ENCODE measurements at places on chromosomes 7 and 10.

- DNase-seq: no peak
Observed at GRCh38 chr10:60427709-60428386, 38.2 kb upstream of the ANK3 start.

DNA sequence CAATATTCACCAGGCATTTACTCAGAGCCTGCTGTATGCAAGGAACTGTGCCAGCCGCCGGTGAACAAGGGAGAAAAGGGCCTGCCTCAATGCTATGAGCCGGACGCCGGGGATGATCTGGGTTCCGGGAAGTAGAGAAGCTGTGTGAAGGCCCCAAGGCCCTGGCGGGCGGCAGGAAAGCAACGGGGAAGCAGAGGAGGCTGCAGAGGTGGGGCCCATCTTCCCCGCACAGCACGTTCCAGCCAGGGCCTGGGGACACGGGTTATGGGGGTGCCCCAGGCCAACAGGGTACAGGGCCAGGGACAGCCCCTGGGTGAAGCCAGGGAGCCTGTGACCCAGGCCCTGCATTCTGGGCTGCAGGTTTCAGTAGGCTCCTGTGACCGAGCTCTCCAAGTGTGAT, 179.3 kb downstream of the MAD1L1 start:
- no peak for DNase-seq

- DNase-seq: no peak
Observed at GRCh38 chr7:106419455-106420182, 134.8 kb upstream of the NAMPT start.

GRCh38 chr10:36324831-36325230, 682.7 kb upstream of the FZD8 start:
- DNase-seq: no peak

GRCh38 chr10:122463466-122464249, 2.3 kb downstream of the HTRA1 start:
- no peak for DNase-seq

DNA sequence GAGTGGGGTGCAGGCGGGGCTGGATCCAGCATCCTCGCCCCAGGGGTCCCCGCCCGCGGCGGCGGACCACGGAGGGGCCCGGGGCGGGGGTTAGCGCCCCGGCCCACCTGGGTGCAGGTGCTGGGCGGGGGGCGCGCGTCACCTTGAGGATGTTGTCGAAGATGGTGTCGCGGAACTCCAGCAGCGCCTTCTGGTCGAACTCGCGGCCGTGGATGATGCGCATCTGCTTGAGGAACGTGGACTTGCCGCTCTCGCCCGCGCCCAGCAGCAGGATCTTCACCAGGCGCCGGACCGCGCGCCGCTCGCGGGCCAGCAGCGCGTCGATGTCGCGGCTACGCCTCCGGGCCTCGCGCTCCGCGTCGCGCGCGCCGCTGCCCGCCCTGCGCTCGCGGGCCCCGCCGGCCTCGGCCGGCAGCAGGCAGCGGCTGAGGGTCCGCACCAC, 376 bp downstream of the GNA12 start:
- no peak for DNase-seq

DNA sequence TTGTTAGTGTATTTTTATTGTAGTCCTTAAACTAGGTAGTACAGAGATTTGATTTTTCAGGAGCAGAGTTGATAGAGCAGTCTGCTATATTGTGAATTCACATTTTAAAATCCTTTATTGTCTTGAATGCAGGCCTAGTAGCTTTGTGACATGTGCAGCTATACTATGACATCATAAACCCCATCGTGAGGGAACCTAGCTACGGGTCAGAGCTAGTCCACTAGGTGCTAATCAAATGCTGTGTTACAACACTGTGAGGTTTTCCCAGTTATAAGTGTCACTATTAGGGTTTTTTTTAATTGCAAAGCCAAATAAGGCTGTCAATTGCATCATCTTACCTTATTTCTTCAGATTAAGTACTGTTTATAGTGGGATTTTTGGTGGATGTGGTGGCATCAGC, 40.7 kb downstream of the CREM start:
- DNase-seq: no peak

DNA sequence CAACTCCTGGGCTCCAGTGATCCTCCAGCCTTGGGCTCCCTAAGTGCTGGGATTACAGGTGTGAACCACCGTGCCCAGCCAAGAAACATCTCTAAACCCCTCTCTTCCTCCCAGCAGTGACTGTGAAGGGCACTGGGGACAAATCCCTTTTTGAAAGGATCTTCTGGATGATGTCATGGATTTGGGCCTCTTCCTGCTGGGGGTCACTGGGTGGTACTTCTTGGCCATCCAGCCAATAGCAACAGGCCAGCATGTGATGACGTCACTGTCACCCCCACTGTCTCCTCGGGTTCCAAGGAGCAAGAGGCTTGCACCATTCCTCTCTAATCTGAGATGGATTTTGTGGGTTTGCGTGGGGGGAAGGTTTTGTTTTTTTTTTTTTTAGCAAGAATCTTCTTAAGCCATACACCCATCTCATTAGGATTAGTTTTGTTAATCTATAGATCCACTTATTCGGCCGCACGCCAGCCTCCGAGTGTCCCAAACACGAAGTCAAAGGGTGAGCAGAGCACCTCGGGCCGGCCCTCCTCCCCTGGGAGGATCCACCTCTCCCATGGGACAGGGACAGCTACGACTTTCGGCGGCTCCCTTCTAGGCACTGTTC, 29.4 kb upstream of the TNRC18 start:
- DNase-seq: no peak

All from T-helper 2 cell (primary cell).